ENCODE measurements at places on chromosomes 16 and 17.

DNA sequence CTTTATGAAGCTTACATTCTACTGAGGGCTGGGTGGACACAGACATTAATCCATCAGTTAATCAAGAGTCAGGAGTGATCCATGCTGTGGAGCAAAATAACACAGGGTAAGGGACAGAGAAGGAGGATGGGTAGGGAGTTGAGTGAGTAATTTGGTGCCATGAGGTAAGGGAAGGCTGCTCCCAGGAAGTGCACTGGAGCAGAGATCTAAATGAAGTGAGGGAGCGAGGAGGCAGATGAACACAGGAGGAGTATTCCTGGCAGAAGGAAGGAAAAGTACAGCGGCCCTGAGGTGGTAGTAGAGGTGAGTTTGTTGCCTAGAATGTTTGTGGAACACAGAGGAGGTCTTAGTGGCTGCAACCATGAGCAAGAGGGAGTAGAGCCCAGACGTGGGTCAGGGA, 34.8 kb downstream of the ASIC2 start:
- DNase-seq: no peak

- DNase-seq: no peak
These were observed 101.6 kb downstream of the MSI2 start for GRCh38 chr17:57357830-57358430.

DNA sequence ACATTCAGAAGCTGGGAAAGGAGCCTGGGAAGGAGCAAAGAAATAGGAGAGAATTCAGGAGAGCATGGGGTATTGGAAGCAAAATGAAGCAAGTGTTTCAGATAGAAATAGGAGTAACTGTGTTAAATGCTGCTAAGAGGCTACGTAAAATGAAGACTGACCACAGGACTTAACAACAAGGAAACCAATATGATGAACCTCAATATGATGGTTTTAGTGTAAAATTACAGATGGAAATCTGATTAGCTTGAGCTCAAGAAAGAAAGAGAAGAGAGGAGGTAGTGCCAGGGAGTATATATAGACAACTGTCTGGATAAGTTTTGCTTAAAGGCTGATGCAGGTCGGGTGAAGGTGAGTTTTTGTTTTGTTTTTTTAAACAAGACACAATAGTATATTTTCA, 92.2 kb downstream of the HELZ start:
- no peak for DNase-seq

DNA sequence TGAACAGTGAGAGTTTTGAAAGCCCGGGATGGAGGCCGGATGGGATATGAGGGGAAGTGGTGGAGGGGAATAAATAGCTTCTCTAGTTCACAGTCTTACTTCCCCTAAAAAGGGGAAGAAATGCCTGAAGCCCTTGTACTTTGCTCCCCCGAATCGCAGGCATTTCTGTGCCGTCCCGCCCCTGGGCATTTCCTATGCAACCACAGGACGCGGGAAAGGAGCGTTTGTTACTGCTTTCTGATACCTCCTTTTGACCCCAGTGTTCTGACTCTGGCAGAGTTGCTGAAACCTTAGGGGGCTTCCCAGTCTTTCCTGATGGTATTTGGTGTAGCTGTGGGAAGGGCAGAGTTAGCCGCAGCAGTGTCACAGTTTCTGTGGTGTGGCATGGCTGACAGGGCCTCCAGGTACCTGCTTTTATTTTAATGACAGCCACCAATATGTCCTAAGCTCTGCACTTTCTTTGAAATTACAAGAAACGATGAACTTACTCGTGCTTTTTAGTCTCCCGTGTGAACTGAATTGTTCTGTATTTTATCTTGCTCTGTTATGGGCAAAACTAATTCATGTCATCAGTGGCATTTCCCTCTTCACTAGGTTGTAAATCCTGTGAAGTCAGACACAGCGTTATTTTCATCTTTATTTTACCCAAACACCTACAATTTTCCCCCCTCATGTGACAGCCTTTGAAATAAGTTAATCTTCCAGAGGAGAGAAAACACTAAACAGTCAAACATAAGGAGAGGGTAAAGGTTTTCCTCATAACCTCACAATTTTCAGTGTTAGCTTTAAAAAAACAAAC, 27.1 kb downstream of the USP10 start:
- no peak for DNase-seq

DNA sequence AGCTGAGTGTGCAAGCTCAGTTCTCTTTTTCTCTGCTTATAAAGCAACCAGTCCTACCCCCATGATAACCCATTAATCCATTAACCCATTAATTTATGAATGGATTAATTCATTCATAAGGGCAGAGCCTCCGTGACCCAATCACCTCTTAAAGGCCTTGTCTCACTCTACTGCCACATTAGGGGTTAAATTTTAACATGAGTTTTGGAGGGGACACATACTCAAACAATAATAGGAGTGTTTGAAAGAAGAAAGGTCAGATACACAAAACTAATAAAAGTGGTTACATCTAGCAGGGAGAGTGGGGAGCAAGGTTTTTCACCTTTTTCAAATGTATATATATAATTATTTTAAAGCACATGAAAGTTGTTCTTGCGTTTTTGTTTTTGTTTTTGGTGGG, 6.8 kb downstream of the VMP1 start:
- no peak for DNase-seq

DNA sequence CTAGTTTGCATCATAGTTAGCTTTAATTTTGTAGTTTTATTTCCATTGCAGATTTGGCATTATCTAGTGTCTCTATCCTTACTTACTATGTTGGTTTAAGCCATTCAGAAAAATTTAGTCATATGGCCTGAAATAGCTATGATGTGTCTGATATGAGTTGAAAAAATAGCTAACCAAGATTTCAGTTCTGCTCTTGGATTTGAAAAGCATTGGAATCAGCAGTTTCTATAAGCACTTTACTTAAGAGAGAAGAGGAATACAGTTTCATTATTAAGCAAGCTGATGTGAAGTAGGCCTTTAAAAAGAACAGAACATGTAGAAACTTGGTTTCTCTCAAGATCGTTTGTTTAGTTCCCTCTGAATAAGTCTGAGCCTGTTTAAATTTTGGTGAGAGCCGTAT, 25.9 kb downstream of the LPCAT2 start:
- no peak for DNase-seq

All from CD4-positive, alpha-beta memory T cell (primary cell).